ENCODE measurements at places on chromosomes 4 and X.

DNA sequence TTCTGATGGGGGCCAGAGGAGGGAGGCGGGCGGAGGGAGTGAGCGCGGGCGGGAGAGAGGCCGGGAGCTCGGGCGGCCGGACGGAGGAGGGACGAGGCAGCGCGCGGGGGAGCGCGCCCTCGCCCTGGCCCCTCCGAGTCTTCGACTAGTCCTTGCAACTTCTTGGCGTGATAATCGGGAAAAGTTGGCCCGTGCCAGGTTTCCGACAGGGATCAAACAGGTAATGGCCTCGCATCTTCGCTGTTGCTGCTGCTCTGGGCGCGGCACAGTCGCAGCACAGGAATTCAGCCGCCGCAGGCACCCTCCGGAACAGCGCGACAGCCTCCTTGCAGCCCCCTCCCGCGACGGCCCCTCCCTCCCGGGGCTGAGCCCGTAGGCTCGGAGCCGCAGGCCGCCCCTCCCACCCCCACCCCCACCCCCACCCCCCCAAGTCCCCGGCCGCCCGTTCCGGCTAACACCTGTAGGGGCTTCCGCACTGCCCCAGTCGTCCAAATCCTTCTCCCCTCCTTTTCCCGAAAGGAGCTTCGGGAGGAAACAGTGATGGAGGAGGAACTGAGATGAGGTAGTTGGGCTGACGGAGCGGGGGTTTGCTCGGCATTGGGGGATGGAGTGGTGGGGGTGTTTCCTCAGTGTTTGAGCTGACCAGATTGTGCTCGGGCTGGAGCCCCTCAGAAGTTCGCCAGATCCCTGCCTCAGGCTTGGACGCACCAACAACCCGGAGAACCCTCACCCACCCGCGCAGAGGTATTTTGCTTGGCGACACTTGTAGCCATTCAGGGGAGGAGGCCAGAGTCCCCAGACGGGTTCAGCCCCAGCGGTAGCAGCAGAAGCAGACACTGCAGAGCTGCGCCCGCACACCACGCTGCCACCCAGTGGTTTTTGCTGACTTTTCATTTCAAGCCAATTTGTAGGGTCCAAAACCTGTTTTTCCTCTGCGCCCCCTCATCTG, at the start of gene FGF13:
TSS of gene FGF13 (minus strand) at position 319 of the 949 bp plus-strand sequence. CDS start 714 bp downstream, outside the sequence.
- DNase-seq = no peak

DNA sequence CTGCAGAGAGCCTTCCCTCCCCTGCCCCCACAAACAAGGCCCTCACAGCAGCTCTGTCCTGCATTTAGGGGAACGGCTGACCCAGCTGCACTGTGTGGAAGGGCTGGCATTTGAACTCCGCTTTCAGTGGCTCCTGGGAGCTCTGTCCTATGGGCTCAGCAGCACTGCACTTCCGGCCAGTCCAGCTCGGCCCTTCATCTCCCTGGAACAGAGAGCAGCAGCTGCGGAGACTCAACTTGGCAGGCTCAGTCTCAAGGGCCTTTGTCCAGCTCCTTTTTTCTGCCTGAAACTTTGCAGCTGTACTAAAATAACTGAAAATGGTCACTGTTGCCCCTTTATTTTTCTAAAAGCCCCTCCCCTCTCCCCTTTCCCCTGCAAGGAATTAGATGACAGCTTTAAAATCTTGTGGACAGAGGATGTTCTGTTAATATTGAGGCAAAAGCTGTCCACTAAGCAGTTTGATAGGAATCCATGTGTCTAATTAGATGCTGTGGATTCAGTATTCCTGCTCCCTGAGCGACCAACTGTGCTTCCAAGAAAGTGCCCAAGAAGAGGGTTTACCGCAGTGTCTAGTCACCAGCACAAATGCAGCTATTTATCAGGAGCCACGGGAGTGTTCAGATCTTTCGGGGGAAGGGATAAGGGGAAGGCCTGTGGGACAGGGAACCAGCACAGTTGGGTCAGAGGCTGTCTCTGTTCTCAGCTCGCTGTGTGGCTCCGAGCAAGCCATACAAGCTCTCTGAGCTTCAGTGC, 133.1 kb downstream of the AFAP1 start:
- no peak for DNase-seq

DNA sequence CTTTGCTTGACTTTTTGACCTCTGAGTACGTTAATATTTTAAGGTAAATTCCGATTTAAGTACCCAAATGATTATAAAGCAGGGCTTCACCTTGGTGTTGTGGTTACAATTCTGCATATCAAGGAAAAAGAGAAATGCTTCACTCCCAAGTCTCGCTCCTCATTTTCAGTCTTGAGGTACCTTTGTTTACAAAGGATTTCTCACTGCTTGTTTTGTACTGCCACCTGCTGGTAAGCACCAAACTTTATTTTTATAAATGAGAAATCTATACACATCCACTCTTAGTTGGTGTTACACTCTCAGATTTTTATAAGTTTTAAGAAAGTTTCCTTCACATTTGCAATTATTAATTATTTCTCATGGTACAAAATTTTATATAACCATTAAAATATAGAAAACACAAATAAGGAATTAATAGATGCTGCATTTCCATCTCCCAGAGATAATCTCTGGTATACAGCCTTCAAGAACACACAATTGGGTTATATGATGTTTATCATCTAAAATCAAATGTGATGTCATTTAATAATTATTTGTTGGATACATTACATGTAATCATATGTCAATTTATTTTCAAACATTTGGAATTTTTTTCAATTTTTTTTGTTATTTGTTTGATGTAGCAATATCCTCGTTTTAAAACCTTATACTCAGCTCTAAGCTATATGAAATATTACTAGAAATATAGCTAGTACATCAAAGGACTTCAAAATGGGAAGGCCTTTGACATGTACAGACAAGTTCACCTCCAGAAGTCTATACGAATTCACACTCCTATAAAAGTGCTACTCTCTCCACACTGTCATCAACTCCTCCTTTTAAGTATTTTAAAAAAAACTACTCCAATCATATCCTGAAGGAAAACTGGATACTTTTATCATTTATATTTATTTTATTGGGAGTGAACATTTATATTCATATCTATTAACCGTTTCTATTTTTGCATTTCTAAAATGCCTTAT, 179.9 kb downstream of the KCNIP4 start:
- DNase-seq = no peak

- no peak for DNase-seq
Observed at GRCh38 chrX:45134315-45134731, 66.4 kb downstream of the DIPK2B start.

DNA sequence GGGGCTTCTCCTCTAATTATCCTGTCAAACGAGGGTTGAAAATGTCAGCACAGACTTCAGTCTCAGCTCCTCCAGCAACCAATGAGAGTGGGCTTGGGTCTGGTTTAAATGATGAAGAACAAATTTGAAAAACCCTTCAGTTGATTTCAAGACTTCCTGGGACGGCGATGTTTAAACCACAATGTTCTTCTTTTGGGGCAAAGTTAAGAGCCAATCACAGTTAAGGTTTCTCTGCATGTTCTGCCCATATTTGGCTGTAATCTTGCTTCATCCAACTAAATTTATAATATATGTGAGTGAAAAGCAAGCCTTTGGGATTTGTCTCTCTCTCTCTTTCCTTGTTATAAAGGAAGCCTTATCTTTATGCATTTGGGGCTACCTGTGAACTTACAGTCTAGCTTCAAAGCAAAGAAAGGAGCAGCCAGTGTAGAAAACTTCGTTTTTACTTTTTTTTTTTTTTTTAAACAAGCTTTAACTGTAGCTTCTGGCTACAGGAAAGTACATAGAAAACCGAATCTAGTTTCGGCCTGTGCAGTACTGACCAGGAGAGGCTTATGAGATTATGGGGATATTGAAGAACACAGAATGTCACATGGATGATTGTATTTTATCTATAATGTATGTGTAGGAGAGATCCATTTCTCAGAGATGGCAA, 46.8 kb upstream of the FAM9C start:
- no peak for DNase-seq

GRCh38 chr4:166091146-166091545, 218.1 kb downstream of the TLL1 start:
- no peak for DNase-seq

DNA sequence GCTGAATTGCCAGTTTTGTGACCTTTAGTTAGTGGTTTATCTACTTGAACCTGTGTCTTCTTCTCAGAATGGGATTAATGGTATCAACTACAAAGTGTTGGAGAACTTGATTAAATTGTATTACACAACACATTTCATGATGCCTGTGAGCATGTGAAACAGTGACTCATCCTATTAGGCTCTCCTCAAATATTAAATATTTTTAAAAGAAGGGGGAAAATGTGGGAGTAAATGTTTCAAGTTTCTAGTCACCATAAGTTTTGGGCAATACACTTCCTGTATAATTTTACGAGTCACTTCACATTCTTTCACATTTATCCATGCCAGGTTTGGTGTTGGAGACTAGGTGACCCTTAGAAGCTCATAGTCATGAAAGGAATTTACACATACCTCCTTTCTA, 147.0 kb downstream of the HS3ST1 start:
- DNase-seq = no peak

GRCh38 chr4:4645743-4646142, 103.9 kb upstream of the STX18 start:
- no peak for DNase-seq

DNA sequence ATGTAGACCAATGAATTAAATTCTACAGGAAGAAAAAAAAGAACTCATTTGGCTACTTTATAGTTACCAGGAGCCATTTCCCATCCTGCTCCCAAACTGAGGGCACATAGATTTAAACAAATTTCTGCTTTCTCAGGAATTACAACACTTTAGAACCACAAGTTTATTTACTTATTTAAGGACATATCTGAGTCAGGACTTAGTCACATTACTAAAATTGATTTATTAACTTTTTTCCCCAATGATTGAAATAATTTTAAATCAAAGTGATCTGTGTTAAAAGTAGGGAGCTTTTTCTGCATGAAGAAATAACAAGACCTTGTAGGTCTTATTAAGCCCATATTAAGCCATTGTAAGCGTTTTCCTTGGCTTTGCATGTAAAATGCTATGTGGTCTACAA, 291.0 kb upstream of the HAND2 start:
- no peak for DNase-seq

DNA sequence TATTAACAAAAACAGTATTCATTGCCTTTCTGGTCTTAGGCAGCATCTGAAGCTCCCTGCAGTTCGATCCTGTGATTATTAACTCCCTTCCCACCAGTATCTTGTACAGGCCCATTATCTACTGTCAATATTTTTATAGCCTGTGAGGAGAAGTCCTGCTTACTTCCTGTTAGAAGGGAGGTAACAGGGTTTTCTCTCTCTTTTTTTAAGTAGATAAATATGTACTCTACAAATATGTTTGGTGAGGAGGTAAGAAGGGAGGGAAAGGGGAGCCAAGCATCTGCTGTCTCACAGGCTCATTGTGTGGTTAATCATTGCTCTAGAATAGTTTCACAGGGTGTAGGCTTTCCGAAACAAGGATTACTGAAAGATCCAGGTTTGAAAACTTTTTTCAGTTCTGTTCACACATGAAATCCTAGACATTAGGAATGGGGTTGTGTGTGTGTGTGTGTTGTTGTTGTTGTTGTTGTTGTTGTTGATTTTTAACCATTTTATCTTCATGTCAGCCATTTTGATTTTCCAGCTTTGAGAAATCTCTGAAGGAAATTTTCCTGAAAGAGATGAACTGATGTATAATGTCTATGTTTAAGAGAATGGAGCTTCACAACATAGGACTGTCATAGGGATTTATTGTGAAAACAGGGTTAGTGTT, 14.2 kb downstream of the ATOH1 start:
- DNase-seq = no peak

DNA sequence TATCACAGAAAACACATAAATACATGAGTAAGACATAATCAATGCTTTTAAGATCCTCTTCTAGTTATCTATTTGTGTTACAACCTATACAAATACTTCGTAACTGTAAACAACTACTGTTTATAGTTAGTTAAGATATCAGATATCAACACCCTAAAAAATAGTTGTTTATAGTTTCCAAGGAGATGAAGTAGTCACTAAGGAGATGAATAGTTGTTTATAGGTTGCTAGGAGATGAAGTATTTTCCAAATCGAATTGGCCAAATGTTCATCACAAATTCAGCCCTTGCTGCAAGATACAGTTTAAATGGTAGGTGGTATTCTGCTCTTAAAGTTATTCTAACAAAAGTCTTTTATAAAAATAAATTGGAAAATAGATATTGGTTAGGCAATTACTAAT, 618.2 kb upstream of the PCDH10 start:
- DNase-seq = no peak

- DNase-seq = no peak
Observed at GRCh38 chrX:39750848-39751247, 346.9 kb downstream of the BCOR start.

DNA sequence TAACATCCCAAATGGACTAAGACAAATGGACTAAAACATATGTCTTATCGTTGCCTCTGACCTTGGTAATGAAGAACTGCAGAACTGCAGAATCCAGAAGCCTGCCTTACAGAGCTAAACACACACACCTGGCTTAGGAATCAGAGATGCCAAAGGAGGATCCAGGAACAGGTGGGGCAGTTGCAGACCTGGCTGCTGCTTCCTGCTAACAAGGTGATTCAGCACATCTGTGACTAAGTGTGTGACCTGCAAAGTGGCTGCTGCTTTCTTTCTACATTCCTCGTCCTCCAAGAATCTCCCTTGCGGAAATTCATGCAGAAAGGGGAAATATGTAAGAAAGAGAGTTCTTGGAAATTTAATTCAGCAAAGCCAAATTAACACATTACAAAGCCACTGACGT, 96.8 kb upstream of the NLGN4X start:
- DNase-seq = no peak

DNA sequence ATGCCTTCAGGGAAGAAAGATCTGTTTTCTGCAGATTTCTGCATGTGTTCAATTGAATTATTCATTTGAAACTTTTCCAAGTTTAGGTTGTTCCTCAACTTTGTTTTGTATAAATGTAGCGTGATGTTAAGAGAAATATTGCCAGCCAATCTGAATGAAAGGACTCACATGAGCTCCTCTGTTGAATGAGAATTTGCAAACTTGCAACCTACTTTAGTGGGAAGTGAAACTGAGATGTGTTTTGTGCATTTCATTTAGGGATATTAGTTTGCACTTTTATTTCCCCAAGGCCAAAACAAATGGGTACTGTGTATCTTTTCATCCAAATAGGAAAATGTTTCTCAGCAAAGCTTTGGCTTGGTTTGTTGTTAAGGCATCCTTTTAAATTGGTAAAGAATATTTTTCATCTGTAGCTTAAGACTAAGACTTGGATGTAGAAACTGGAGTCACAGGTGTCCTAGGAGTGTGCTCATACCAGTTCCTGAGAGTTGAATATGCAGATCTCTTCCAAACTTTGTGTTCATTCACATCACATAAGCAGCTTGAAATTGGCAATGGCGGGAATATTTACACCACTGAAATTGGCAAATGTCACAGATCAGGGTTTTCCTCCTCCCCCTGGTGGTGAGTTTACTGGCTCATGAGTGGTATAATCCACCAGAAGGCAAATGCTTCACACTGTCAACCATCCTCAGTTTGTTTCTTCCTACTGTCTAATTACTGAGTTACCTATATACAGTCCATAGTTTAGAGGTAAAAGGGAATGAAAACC, 193.6 kb upstream of the BANK1 start:
- no peak for DNase-seq

GRCh38 chr4:115851918-115852766, 738.7 kb upstream of the NDST4 start:
- DNase-seq = no peak
